Central memory CD8-positive, alpha-beta T cell (primary cell): ENCODE measurements at places on chromosomes 6 and 20.

- H3K36me3 ChIP-seq: no peaks in the 10 kb centered on the region
- DNase-seq: no peak
- H3K27me3 ChIP-seq: no peaks in the 10 kb centered on the region
- no peak overlapping the region for H3K4me3 ChIP-seq
- no peak overlapping the region for H3K27ac ChIP-seq
These were observed 371.4 kb upstream of the ID4 start for GRCh38 chr6:19465760-19466159.

GRCh38 chr20:47274401-47275108 is 81.9 kb downstream of the ZMYND8 start:
- peaks cover 38% of the 10 kb centered on the region for H3K36me3 ChIP-seq
- no peak for DNase-seq
- H3K27me3 ChIP-seq: no peaks in the 10 kb centered on the region
- no peak overlapping the region for H3K4me3 ChIP-seq
- H3K27ac ChIP-seq: peak overlapping the region; percentile 67

- H3K4me1 ChIP-seq: peaks cover 6% of the 10 kb centered on the region
- H3K36me3 ChIP-seq: no peaks in the 10 kb centered on the region
- no peak overlapping the region for H3K4me3 ChIP-seq
- no peak overlapping the region for H3K27ac ChIP-seq
- no peak for DNase-seq
These were observed 62.5 kb upstream of the TIAM2 start for GRCh38 chr6:154932515-154933027.

DNA sequence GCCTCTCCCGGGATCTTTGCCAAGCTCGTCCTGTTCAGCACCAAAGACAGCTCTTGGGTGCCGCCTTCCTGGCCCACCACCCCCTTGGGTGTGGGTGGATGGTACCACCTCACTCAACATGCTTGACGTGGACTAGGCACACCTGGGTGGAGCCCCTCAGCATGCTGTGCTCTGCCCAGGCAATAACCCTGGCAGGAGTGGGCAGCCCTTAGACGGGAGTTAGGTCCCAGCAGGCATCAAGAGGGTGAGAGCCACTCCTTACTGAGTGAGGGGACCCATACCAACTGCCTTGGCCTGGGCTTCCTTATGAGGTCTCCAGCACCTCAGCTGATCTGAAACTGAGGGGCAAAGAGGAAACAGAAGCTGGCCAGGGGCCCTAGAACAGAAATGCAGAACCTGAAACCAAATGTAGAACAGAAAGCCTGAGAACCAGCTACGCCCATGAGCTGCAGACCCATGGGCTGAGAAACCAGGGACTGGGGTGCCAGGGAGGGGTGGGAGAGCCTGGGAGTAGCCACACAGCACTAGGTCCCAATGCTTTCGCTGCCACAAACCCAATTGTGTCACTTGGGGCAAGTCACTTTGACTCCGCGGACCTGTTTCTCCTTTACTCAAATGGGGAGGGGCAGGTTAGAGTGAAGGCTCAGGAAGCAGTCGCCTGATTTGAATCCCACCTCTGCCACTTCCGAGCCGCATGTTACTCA is 2.0 kb downstream of the FGD2 start:
- H3K4me1 ChIP-seq: peaks cover 16% of the 10 kb centered on the region
- no peak for DNase-seq
- H3K36me3 ChIP-seq: peaks cover 5% of the 10 kb centered on the region
- H3K4me3 ChIP-seq: peak overlapping the region; percentile 20
- H3K27ac ChIP-seq: no peak overlapping the region

- DNase-seq: no peak
- H3K4me3 ChIP-seq: no peak overlapping the region
- no peaks in the 10 kb centered on the region for H3K27me3 ChIP-seq
- peaks cover 96% of the 10 kb centered on the region for H3K4me1 ChIP-seq
These were observed 201.8 kb downstream of the ARID1B start for GRCh38 chr6:156978948-156979347.

GRCh38 chr20:14799545-14800216 is 462.3 kb upstream of the FLRT3 start:
- no peaks in the 10 kb centered on the region for H3K36me3 ChIP-seq
- H3K4me1 ChIP-seq: no peaks in the 10 kb centered on the region
- no peaks in the 10 kb centered on the region for H3K27me3 ChIP-seq
- DNase-seq: no peak
- H3K4me3 ChIP-seq: no peak overlapping the region

DNA sequence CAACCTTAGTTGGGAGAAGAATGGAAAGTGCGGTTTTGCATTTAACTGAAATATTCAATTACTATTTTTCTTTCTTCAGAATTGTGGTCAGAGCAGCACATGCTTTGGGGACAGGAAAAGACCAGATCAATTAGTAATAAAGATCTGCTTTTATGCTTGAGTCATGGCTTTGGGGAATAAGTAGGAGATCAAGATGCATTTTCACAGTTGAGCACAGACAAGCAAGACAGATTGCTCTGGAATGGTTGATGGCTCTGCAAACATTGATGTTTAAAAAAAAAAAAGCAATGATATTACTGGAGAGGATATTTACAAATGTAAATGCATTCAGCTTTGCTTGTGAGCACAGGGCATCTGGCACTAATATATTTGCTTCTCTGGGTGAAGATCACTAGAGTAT is 224.4 kb upstream of the SASH1 start:
- H3K4me1 ChIP-seq: no peaks in the 10 kb centered on the region
- DNase-seq: no peak
- no peak overlapping the region for H3K4me3 ChIP-seq
- H3K27me3 ChIP-seq: peaks cover 9% of the 10 kb centered on the region
- no peak overlapping the region for H3K27ac ChIP-seq
